ENCODE measurements at places on chromosomes 1 and 21.
A peak's percentile ranks its signal among the peaks of the same experiment; 100 is the strongest.

- DNase-seq = peak; percentile 48
Observed at GRCh38 chr1:230270559-230271281, 155.4 kb downstream of the PGBD5 start.

GRCh38 chr1:67847466-67847865 lies 14.2 kb upstream of the GNG12 start:
- no peak for DNase-seq

GRCh38 chr1:171179318-171180227 lies 5.5 kb upstream of the FMO2 start:
- DNase-seq = no peak

GRCh38 chr21:25722631-25723030 lies 12.1 kb downstream of the ATP5PF start:
- DNase-seq = no peak

GRCh38 chr21:42614396-42614795 lies 39.0 kb upstream of the PDE9A start:
- DNase-seq = no peak

GRCh38 chr21:14353231-14353630 lies 29.7 kb downstream of the HSPA13 start:
- no peak for DNase-seq

DNA sequence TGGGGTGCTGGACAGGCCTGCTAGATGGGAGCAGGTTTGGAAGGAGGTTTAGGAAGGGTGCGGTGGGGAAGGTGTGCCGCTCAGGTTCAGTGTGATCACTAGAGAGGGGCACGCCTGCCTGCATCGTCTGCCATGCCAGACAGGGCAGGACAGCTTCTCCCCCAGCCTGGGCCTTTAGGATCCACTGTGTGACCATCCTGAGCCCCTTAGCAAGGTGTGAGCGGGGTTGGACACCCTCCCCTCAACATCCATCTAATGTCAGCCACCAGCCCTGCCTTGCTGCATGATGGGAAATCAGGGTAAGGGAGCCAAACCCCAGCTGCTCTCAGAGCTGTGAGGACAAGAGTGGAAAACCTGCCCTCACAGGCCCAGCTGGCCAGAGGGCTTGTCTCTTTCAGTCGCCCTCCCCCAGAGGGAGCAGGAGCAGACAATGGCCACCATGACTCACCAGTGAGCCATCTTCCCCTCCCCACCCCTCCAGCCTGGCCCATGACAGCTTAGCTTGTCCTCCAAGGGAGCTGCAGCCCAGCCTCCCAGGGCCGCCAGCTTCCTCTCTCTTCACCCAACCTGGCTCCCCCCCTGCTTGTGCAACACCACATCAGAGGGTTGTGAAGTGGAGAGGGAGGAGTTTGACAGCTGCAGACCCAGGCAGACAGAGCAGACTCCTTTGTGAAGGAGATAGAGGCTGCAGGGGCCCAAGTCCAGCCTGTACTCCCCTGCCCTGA lies 37.0 kb downstream of the NUAK2 start:
- peak; percentile 87 for DNase-seq

GRCh38 chr1:27556781-27557595 lies 47.0 kb downstream of the AHDC1 start:
- peak; percentile 61 for DNase-seq

DNA sequence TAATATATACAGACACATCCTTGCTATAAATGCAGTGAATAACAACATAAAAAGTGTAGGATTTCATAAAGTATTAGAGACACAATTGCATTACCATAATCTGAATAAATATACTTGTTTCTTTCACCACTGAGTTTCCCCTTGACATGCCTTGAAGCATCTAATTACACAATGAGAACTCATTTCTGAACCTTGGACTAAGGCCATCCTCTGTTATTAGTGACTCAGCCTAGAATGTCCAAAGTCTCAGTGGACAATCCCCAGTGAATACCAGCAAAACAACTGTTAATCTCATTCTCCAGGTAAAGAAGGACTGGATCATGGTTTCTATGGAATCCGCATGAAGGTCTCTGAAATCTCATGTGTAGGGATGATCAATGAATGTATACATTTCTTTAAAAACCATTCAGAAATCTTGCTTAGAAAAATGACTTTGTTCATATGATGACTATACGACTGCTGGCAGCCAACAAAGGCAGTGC lies at the start of gene OR2L5:
Gene OR2L5 (plus strand): TSS at position 432 of the 482 bp plus-strand sequence. CDS start 8,288 bp downstream, outside the sequence.
- DNase-seq = no peak

DNA sequence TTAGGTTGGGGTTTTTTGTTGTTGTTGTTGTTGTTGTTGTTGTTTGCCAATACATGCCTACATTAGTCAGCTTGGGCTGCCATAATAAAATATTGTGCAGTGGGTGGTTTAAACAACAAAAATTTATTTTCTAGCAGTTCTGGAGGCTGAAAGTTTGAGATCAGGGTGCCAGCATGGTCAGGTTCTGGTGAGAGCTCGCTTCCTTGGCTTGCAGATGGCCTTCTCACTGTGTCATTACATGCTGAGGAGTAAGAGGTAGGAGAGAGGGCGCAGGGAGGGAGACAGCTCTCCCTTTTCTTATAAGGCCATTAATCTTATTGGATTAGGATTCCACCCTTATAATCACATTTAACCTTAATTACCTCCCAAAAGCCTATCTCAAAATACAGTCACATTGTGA lies 52.7 kb downstream of the DIRAS3 start:
- no peak for DNase-seq

DNA sequence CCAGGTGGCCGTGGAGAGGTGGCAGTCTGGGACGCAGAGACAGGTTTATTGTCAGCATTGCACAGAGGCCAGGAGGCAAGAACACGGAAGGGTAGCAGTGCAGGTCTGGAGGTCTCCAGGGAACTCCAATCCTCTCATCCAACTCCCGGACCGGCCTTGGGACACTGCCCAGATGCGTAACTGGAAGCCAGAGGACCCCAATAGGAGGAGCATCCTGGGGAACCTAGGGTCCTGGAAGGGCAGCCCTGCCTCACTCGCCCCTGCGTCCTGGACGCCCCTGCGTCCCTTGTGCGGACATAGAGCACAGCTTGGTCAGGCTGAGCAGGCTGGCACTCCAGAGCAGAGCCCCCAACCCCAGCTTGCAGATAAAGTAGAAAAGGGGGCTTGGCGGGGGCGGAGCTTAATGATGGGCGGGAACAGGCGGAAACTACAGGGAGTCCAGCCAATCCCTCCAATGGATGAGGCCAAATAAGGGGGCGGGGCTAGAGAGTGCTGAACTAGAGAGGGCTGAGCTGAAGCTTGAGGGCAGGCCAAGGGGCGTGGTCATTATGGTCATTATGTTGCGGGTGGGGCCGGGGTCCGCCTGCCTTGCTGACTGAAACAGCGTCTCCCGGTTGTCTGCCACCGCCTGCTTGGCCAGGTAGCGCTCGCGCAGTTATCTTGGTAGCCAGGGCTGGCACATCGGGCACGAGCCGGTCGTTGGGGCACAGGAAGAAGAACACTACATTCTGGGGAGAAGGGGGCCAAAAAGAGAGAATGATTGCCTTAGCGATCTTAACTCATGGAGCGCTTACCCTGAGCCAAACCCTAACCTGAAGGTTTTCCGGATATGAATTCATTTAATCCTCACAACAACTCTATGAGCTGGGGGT lies 3.7 kb upstream of the ARHGEF19 start:
- DNase-seq = peak; percentile 94
